ENCODE measurements at places on chromosomes 4 and X.

- no peak for DNase-seq
Observed at GRCh38 chr4:41799126-41799525, 50.6 kb upstream of the PHOX2B start.

DNA sequence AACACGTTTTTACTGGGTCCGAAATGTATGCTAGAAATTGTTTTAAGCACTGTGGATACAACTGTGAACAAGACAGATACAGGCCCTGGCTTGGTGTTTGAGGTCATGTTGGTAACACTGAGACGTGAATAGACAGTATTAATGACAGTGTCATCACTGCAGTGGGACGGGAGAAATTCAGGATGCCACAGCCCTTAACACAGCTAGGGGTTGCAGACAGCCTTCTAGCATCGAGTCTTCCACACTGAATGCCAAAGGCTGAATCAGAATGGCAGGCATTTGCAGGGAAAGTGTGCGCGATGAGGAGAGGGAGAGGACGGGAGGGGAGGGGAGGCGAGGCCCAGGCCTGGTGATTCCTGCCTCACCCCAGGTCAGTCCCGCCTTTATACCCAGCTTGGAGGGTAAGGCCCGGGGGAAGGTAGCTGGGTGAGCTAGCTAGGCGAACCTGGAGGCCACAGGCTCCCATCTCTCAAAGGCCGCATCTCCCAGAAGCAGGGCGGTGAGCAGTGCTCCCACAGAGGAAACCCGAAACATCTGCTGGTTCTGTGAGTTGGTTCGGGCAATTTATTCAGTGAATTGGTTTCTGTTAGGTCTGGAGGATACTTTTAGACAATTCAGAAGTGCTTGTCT lies 44.1 kb upstream of the CLDN24 start:
- no peak for DNase-seq

- no peak for DNase-seq
Observed at GRCh38 chr4:112865443-112865842, 184.0 kb upstream of the ANK2 start.

DNA sequence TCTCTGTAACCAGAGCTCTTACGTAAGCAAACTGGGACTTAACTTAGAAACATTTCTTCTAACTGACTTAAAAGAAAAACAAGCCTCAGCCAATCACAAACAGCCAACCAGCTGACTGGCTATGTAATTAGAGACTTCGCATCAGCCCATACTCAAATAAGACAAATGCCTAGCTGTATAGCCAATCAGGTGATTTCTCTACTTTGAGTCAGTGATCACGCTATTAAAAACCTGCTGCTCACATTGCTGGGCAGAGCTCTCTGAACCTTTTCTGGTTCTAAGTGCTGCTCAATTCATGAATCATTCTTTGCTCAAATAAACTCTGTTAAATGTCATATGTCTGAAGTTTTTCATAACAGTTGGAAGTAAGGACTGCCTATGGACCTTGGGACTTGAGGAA lies 9.9 kb upstream of the SMIM10L2A start:
- no peak for DNase-seq

DNA sequence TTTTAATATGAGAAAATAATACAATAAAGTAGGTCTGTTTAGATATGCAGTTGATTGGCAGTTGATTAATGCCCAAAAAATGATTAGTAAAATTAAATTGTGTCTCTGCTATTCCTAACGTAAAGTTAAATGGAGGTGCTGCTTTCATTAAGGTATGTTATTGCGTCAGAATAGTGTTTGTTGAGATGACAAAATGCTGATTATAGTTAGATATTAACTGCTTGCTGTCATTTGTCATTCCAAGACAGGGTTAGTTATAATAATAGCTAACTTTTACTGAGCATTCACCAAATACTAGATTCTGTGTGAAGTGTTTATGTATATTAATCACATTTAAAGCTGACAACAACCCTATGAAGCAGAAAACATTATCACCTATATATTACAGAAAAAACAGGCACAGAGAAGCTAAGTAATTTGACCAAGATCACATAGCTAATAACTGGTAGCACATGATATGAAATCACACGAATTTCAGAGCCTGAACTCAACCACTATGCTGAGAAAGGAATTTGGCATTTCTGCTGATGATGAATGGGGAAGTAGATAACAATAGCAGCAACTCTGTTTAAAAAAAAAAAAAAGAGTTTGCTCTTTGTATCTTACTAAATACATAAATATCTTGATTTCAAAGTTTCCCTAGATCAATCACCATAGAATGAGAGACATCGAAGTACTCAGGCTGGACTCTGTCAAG lies 59.7 kb upstream of the WDR44 start:
- no peak for DNase-seq

DNA sequence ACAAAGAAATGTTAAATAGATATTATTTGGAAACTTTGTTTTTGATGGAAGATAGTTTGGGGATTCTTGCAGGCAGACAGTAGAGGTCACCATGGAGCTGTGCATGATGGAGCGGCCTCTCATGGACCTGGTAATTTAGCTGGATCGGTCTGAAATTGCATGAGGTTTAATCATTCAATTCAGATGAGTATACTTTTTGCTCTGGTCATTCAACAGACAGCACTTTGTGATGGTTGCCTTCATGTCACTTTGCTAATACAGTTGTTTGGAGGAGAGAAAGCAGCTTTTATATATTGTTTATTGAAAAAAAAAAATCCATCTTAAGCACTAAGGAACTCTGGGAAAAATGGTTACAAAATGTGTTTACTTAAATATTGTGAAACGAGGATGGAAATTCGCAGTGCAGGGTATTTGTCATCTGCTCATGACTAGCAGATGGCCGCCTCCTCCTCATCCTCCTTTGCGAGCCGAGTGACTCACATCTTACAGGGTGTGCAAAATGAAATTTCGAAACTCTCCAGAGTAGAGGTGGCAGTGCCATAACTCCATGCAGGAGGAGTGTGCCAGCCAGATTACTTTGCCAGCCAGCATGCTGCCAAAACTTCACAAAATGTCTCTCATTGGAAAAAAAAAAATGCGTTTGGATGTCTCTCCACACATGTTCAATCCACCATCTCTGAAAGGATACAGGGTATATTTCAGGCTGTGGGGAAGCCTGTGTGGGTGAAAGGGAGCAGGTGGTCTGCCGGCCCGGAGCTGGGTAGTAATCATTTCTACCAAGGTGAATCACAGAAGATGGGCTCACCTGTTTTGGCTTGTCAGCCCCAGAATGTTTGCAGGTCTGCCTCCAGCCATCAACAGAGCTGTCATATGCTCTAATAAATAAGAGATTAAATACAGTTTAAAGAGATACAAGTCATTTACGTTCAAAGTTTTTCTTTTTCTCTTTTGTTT lies 314.9 kb upstream of the DIPK2B start:
- peak; percentile 71 for DNase-seq

DNA sequence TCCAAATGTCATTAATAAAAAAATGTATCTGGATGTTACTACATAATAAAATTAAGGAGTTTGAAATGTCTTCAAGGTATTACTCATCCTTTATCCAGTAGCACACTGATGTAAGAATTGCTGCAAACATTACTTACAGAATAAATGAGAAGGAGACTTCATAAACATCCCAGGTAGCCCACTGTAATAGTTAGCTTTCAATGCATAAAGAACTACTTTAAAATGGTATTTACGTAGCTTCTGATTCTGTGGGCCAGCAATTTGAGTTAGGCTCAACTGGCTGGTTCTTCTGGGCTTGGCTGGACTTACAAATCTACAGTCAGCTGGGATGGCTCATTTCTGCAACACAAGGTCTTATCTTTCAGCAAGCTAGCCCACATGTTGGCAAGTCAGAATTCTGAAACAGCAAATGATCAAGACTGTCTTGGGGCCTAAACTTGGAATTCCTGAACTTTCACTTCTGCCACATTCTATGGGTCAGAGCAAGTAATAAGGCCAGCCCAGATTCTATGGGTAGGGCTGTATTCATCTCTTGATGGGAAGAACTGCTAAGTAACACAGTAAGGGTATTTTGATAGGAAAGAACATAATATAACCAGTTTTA lies 522.5 kb downstream of the IQCM start:
- no peak for DNase-seq

GRCh38 chr4:10107111-10108091 lies 9.2 kb downstream of the WDR1 start:
- no peak for DNase-seq

DNA sequence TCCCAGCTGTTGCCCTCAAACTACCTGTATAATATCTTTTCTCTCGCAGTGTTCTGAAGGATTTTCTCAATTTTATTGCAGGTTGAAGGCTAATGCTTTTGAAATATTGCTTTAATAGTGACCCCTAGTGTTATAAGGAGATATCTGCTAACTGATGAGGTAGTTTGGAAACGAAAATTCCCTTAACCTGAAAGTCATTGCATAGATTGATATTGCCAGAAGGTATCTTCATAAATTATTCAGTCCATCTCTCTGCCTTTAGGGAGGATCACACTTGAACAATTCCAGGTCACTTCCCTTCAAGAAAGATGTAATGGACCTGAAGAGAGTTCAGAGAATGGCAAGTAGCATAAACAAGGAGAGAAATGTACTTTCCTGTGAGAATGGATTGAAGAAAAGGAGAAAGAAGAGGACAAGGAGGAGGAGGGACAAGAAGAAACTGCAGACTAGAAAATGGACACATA lies 44.1 kb downstream of the TIGD4 start:
- DNase-seq = no peak

GRCh38 chr4:51923343-51923742 lies 80.4 kb downstream of the DCUN1D4 start:
- DNase-seq = no peak

DNA sequence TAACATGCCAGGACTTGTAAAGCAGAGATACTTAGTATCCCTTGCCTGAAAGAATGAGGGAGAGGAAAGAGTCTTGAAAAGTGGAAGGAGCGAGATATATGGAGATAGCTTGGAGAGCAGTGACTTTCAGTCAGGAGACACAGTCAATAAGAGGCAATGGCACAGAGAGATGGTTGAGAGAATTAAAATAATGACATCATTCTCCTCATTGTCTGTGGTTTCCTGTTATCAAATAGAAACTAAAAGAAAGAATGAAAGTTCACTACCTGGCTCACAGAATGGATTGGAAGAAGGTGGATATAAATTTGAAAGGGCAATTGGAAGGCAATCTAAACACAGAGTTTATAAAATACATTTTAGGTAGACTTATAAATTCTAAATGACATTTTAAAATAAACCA lies 760.2 kb upstream of the AADAT start:
- no peak for DNase-seq

- DNase-seq = no peak
Observed at GRCh38 chr4:189001971-189002450, 862.8 kb downstream of the TRIML1 start.

GRCh38 chr4:8383451-8384160 lies 56.9 kb downstream of the ACOX3 start:
- no peak for DNase-seq

- no peak for DNase-seq
Observed at GRCh38 chr4:153183146-153183545, 21.1 kb upstream of the TRIM2 start.

DNA sequence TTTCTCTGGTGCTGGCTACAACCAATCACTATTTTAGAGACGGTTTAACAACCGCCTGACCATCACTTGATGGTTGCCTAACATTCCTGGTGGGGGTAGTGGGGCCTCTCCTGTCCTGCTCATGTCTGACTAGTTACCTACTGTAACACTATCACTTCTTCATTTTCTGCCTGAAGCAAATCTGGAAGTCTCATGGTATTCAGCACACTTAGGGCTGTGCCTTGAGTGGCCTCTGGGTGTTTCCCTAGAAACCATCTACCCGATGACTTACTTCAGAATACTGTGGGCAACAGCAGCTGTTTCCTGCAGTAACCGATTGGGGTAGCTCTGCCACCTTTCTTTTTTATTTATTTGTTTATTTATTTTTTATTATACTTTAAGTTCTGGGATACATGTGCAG lies 880.1 kb upstream of the INTU start:
- DNase-seq = no peak

GRCh38 chr4:39472396-39472795 lies 13.5 kb downstream of the LIAS start:
- no peak for DNase-seq
